ENCODE measurements at places on chromosomes 5 and 9.

DNA sequence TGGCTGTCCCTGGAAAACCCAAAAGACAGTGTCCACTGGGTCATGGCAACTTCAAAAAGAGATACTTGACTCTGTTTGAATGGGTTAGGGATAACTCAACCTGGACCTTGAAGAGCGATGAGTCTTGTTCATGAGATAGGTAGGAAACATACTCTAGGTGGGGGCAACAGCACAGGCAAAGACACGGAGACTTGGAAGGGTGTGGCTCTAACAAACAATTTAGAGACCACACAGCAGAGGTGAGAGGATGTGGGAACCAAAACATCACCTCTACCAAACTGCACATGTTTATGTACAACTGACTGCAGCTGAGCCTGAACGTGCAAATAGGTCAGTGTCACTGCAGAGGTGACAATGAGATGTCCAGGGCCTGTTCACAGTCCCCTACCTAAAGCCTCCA, 247.7 kb upstream of the ADRA1B start:
- DNase-seq, result no peak

DNA sequence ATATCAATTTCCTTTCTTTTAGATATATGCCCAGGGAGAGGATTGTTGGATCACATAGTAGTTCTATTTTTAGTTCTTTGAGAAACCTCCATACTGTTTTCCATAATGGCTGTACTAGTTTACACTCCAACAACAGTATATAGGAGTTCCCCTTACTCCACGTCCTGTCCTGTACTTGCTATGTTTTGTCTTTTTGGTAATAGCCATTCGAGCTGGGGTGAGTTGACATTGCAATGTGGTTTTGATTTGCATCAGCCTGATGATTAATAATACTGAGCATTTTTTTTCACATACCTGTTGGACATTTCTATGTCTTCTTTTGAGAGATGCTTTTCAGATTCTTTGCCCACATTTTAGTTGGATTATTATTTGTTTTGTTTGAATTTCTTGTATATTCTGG, 445.9 kb downstream of the NTRK2 start:
- no peak for DNase-seq

- DNase-seq, result no peak
These were observed 118.9 kb downstream of the TRIO start for GRCh38 chr5:14261856-14262611.

DNA sequence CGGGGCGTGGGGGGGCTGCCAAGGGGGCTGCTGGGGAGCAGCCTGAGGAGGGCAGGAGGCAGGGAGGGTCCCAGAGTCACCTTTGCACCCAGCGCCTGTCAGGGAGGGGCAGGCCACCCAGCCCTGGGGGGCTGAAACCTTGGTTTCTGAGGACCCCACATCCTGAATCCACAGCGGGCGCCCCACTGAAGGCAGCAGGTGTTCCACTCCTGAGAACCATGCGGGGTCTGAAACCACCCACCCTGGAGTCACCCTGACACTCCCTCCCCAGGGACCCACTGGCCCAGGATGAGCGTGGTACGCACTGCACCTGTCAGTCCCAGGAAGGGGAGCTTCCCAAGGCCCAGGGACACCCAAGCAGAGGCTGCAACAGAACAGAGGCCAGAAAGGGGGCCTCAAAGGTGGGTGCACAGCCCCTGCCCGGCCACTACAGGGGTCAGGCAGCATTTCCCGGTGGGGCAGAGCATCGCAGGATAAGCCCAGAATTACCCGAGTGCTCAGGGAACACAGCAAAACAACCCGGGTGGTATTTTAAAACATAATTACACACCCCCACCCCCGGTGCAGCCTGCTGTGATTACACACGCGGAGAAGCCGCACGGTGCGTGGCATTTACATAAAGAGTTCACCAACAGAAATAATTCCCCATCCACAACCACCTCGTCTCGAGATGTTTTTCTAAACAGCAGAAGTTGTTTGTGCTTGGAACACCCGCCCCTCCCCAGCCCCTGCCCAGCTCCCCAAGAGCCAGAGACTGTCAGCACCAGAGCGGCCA, 57.3 kb upstream of the UBAC1 start:
- no peak for DNase-seq

GRCh38 chr5:33321026-33321425, 119.7 kb upstream of the TARS1 start:
- peak; percentile 97 for DNase-seq

- no peak for DNase-seq
These were observed 306.7 kb upstream of the CLINT1 start for GRCh38 chr5:158165647-158166046.

- DNase-seq, result no peak
These were observed 40.0 kb downstream of the ZFAND5 start for GRCh38 chr9:72324974-72325373.

DNA sequence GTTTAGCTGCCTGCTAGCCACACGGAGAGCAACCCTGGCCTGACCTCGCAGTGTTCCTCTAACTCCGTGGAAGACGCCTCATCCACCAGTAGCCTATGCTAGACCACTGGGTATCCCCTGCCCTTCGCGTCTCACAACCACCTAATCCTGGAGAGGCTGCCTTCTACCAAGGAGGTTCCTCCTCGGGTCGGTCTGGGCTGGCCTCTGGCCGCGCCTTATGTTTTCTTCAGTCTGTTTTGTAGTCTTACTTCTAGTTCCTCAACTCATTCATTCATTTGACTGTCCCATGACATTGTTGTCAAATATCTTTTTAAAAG, 1.6 kb upstream of the TPM2 start:
- DNase-seq, result no peak

GRCh38 chr5:175922192-175922885, 45.8 kb downstream of the THOC3 start:
- DNase-seq, result peak; percentile 99

DNA sequence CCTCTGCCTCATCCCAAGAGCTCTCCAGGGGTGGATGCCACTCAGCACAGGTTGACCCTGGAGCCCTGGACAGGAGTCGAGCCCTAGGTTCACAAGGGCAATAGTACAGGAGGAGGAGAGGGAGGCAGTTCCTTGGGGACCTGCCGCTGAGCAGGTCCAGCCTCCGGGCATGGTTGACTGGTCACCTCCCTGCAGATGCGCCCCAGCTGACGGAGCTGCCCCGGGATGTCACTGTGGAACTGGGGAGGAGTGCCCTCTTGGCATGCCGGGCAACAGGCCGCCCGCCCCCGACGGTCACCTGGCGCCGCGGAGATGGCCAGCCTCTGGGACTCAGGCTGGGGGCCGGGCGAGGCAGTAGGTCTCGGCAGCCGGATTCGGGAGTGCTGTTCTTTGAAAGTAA, 53.7 kb downstream of the HMCN2 start:
- no peak for DNase-seq

DNA sequence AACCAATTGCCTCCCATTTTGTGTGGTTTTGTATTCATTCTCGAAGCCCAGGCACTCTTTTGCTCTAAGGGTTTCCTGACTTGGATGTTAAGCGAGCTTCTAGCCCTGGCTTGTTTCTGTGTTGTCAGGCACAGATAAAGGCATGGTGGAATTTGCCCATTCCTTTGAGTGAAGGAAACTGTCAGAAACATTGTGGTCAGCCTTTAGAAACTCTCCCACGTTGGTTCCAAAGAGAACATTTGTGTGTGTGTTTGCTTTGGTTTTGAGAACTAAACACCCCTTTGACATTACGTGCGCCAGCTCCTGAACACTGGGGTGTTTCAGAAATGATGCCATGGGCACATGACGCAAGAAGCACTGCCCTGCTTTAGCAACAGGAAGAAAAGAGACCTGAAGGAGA, 320.9 kb downstream of the NTRK2 start:
- DNase-seq, result no peak

GRCh38 chr9:78462611-78463010, 165.7 kb downstream of the PSAT1 start:
- DNase-seq, result peak; percentile 12

DNA sequence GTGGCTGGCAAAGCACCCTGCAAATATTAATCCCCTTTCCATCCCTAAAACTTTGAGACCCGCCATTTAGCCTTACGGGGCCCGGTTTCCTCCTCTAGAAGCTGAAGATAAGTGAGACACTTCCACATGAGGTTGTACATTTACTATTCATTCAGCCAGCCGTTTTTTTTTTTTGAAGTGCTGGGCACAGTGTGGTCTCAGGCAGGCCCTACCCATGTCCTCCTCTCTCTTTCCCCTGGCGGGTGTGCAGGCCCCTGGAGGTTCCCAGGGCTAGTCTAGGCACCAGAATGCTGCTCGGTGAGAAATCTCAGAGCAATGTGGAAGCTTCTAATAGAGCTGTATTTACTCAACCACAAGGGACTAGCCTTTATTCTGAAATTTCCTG, 107.4 kb upstream of the LARP1 start:
- DNase-seq, result no peak

DNA sequence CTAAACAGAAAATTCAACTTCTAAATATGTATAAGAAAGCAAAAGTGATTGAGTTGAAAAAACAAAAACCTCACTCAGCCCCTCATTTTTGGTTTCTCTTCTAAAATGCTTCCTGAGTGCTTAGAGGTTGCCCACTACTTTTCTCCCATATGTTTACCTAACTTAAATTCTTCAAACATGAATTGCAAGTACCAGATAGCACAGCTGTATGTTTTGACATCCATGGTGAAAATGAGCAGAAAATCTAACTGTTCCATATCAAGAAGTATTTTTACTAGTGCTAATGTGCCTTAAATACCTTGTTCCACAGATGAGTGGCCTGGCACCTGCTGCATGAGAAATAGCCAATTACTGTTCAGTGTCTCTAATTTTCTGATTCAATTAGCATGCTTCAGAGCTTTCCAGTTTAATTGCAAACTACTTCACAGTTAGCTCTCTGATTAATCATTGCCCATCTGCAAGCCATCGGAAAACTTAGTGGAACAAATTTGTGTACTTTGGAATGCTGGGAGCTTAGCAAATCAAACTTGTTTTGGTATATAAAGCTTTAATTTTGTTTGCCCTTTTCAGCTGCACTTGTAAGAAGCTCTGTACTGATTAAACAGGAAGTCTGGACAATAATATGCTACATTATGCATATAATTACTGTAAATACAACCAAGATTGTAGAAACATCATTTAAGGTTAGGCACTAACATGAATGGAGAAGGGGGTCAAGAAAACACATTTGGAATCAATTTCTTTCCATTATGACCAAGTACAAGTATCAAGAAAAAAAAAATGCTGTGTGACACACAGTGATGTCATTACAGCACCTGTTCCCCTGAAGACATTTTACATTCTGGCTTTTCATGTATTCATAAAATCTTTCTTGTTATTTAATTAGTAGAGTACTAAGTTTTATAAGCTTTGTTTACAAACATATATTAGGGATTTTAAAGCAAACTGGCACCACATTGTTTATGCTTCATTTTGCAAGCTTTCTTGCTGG, 65.6 kb downstream of the POU5F2 start:
- no peak for DNase-seq

DNA sequence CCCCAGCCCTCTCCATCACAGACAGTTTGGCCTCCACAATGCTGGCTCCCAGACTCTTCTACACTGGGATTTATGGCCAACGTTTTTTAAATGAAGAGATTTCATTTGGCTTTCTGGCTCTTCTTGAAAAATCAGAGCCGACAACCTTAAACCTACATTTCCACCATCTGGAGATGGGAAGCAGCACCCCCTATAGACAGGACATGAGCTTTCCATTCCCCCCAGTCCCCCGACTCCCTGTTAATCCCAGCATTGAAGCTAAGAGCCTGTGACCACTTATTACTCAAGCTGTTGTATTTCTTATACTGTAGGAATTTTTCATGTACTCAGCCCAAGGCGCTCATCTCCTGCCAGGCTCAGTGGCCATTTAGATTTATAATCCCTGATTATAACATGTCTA, 34.0 kb upstream of the AFAP1L1 start:
- no peak for DNase-seq

DNA sequence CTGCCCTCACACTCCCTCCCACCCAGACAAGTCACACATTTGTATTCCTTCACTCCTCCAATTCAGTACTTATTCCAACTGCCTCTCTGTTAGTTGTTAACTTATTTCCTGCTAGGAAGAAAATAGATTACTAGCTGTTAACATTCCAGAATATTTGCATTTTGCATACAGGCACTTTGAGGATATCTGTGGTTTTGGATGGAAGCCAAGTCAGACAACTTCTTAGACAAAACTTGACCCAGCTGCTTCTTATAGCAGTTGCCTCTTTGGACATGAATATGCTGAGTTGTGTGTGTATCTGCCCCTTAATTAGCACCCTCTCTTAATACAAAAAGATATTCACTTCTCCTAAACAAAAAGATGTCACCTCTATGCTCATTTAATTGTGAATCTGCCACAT, 1280.6 kb upstream of the ACO1 start:
- no peak for DNase-seq

GRCh38 chr5:87054821-87055220, 212.9 kb upstream of the RASA1 start:
- no peak for DNase-seq

All from foreskin fibroblast (primary cell).